Activated CD8-positive, alpha-beta memory T cell treated with anti-CD3 and anti-CD28 coated beads for 4 hours (primary cell): ENCODE measurements at places on chromosomes 6 and 20.

- no peak for DNase-seq
Measured at GRCh38 chr20:50704971-50705370, 13.6 kb upstream of the RIPOR3 start.

DNA sequence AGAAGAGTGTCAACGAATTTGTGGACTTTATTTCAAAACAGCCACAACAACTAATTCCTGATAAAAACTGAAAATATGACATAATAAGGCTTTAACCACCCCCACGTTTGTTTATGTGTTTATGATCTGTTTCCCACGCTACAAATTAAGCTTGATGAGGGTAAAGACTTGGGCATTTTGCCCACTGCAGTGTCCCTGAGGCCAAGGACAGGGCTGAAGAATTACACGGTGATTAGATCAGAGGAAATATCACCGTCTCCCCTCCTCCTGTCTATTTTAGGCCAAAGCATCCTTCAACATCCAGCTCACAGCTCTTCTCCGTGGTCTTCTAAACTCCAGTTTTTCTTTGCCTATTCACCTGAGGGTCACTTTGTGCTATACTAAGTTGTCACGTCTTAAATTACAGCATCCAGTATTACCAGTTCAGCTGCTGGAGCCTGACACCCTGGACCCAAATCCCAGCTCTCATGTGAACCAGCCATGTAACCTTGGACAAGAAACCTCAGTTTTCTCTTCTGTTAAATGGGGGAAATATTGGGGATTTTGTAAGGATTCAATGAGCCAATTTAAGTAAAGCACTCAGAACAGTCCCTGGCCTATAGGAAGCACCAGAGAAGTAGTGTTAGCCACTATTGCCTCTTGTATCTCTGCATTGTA lies 15.2 kb upstream of the ARFGEF2 start:
- no peak for DNase-seq

DNA sequence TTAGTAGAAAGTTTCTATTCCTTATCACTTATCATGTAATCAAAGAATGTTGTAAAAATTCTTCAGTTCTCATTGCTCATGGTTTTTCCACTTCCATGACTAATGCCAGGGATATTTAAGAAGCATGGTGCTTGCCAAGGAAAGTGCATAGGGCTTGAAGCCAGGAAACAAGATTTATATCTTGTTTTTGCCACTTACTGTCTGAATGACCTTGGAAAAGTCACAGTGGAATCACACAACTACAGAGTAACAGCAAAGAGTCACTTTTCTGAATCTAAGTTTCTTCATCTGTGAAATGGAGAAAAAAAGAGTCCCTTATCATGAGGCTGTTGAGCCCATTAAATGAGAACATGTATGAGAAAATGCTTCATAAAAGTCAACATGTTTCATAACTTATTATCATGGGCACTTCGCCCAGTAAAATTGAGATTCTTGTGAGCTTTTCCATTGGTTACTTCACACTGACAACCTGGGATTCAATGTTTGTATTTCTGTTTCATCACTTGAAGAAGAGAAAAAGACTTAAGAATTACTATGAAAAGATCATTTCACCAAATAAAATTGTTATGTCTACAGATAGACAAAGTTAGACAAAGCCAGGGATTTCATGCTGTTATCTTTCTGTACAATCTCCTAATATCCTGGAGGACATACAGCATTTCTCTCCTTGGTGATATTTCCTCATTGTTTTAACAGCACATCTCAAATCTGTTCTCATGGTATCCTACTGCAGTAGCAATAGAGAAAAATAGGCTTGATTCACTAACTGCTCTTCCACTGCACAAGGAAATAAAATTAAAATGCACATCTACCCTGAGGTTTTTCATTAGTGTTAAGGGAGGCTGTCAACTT lies 7.6 kb upstream of the BMP5 start:
- no peak for DNase-seq

GRCh38 chr6:112409311-112409710 lies 62.2 kb downstream of the RFPL4B start:
- no peak for DNase-seq

DNA sequence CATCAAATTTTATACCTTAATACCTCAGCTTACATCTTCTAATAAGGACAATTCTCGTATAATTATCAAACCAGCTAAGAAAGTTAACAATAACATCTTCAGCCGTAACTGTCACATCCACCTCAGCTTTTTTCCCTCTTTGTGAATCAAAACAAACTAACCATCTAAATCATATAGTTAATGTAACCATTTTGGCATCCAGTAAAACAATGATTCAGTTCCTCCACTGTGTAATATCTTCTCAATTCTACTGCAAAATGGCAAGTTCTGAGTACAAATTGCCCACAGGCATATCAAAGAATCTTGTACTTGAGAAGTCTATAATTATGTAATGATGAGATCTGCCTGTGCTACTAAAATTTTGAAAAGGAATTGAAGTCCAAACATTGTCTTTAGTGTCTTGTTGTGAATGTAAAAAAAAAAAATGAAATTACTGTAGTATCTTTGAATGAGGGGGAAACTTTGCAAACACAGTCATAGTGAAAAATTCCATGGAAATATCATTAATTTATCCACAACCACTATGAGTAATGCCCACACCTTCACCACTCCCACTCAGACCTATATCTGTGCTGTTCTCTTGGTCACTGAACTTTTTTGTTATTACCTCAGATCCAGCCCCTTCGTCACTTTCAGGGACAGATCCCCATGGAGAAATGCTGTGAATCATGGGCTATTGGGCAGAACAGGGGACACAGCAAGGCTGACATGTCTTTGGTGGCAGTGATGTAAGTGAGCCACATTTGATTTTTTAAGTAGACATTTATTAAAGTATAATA lies 178.6 kb upstream of the RAB32 start:
- no peak for DNase-seq

- no peak for DNase-seq
Measured at GRCh38 chr6:168538892-168539811, 98.2 kb downstream of the SMOC2 start.

DNA sequence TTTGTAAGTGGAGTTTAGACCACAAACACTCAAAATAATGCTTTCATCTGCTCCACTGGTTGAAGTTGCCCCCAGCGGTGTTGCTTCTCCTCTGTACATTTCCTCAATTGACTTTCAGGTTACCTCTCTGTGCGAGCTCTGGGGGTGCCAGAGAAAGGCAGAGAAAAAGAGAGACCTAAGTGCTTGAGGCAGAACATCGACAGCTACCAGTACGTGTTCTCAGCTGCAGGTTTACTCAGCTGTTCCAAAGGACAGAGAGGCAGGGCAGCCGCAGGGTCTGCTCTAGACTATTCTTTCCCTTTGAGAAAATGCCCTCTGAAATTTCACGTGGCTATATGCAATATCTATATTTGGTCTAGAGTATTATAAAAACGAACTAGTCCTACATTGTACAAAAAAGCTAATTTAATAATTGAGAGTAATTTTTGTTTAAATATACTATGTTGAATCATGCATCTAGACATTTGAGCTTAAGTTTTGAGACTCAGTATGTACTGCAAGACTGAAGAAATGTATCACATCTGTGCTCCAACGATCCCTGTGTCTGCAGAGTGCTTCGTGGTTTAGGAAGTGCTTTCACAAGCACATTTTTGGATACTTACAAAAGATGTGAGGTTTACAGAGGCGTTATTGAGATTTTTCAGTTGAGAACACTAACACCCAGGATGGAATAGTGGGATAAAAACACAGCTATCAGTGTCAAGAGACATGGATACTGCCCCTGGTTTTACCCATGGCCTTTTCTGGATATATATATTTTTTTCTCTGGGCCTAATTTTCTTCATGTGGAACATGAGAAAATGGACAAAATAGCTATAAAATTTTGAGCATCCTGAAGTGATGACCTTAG lies 453.6 kb upstream of the FLRT3 start:
- no peak for DNase-seq
